ENCODE measurements at places on chromosomes 12 and 14.

GRCh38 chr14:34180434-34180833, 229.6 kb upstream of the EGLN3 start:
- H3K36me3 ChIP-seq = no peaks in the 10 kb centered on the region
- H3K27ac ChIP-seq = no peak overlapping the region
- no peaks in the 10 kb centered on the region for H3K27me3 ChIP-seq
- no peak for DNase-seq

- peaks cover 41% of the 10 kb centered on the region for H3K4me1 ChIP-seq
- no peak overlapping the region for H3K27ac ChIP-seq
- peak; percentile 63 for DNase-seq
- peak overlapping the region; percentile 67 for H3K4me3 ChIP-seq
Measured at GRCh38 chr14:102590667-102591099, 1.8 kb upstream of the RCOR1 start.

- H3K27me3 ChIP-seq = no peaks in the 10 kb centered on the region
- peaks cover 3% of the 10 kb centered on the region for H3K4me1 ChIP-seq
- no peaks in the 10 kb centered on the region for H3K36me3 ChIP-seq
- no peak for DNase-seq
- no peak overlapping the region for H3K4me3 ChIP-seq
Measured at GRCh38 chr12:101655393-101655792, 42.0 kb upstream of the CHPT1 start.

DNA sequence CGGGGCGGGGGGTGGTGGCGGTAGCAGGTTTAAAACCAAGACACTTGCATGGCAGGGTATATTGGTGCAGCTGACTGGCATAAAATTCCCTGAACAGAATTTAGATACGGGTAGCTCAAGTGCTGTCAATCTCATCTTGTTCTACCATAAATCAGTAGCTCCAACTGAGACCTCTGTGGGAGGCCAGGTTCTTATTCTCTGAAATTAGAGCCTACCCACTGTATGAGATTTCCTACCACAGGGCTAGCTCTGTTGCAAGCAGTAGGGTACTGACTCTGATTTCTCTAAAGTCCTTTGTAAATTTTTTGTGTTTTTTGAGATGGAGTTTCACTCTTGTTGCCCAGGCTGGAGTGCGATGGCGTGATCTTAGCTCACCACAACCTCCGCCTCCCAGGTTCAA, 3.3 kb upstream of the RPLP0 start:
- H3K27me3 ChIP-seq = peaks cover 11% of the 10 kb centered on the region
- no peak overlapping the region for H3K4me3 ChIP-seq
- no peak for DNase-seq
- no peak overlapping the region for H3K27ac ChIP-seq
- peaks cover 9% of the 10 kb centered on the region for H3K36me3 ChIP-seq
- peaks cover 11% of the 10 kb centered on the region for H3K4me1 ChIP-seq

- H3K27ac ChIP-seq = no peak overlapping the region
- no peaks in the 10 kb centered on the region for H3K36me3 ChIP-seq
- DNase-seq = no peak
- no peaks in the 10 kb centered on the region for H3K4me1 ChIP-seq
Measured at GRCh38 chr14:33499687-33500086, 451.2 kb downstream of the EGLN3 start.

DNA sequence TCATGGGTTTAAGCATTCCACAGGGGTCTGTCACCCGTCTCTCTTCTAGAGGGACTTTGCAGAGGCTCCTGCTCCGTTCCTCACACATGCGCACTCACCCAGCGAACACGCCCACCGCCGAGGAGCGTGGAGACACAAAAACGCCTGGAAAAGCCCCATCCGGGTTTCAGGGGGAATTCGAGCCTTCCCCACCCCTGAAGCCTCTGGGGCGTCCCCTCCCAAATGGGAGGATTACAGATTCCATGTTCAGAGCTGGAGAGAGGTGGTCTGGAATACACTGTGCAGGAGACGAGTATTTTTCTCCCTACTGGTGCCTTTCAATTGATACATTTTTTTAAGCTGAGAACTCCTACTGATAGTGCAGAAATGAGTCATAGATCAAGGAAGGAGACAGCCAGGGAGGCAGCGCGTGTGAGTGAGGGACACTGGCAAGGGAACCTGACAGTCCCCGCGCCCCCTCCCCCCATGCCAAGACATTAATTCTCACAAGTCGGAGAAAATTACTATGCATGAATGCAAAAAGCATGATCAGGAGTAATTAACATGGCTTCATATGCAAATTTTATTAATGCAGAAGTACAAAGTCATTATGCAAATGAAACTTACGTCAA, 36.9 kb downstream of the BCL11B start:
- no peaks in the 10 kb centered on the region for H3K36me3 ChIP-seq
- peak overlapping the region; percentile 87 for H3K4me3 ChIP-seq
- DNase-seq = peak; percentile 47
- H3K4me1 ChIP-seq = peaks cover 9% of the 10 kb centered on the region
- H3K27me3 ChIP-seq = no peaks in the 10 kb centered on the region

DNA sequence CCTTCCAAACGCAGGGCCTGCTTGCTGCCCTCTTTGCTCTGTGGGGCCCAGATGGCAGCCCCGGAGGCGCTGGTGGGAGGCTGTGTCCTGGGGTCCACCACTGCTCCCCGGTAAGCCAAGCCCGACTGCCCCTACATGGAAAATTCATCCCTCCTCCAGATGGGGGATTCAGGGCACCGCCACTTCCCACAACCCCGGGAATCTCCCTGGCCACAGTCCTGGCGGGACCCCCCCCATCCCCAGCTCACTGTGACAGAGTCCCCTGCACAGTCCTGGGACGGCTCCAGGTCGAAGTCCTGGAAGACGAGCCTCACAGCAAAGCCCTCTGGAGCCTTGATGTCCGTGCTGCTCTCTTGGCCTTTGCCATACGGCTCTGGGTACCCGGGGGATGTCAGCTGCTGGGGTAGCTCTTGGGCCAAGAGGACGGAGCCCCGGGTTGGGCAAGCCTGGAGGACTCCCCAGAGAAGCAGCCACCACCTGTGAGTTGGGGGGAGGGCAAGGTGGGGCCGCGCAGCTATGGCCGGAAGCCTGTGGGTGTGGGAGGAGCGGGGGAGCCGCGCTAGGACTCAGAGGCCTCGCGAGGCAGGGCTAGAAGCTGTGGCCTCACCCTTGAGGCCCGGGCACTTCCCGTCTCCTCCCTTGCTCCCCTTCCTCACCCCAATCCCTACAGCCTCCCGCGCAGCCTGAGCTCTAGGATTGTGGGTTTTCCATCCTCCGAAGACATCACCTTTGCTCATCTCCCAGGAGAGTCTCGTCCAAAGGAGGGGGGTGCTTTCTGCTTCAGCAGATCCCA, 815 bp downstream of the C1RL start:
- peak; percentile 57 for DNase-seq
- H3K36me3 ChIP-seq = peaks cover 14% of the 10 kb centered on the region
- peaks cover 11% of the 10 kb centered on the region for H3K4me1 ChIP-seq
- no peaks in the 10 kb centered on the region for H3K27me3 ChIP-seq
